CD4-positive, CD25-positive, alpha-beta regulatory T cell (primary cell): ENCODE measurements at places on chromosomes 2 and 18.

- no peak for DNase-seq
Measured at GRCh38 chr2:221310730-221311129, 261.4 kb downstream of the EPHA4 start.

DNA sequence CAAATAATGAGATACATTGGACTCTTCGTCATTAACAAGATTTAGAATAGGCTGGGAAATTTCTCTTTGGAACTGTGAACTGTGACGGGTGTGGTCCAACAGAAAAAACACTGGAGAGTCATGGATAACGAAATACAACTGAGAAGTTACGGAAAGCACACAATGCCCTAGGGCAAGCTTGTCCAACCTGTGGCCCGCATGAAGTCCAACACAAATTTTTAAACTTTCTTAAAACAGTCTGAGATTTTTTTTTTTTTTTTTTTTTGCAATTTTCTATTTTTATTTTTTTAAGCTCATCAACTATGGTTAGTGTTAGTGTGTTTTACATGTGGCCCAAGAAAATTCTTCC, 27.7 kb downstream of the CDC42EP3 start:
- no peak for DNase-seq

DNA sequence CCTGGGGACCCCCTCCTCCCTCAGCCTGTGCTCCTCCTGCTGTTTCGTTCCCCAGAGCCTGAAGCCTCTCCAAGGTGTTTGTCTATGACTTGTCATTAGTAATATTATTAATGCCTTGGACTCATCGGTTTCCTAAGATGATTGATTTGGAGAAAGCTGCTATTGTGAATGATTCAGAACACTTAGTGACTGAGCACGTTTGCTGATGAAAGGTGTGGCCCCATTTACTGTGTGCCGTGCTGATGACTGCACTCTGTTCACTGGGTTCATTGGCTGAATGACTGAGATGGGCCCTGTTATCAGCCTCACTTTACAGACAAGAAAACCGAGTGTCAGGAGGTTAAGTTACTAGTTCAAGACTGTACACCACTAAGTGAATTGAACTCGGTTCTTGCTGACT, 111.4 kb downstream of the SPP2 start:
- DNase-seq: no peak

- DNase-seq: no peak
Measured at GRCh38 chr18:25262920-25263319, 89.0 kb downstream of the ZNF521 start.

- no peak for DNase-seq
Measured at GRCh38 chr2:30349691-30350090, 97.4 kb upstream of the LCLAT1 start.
